ENCODE measurements at places on chromosomes 16 and 17.

- DNase-seq: no peak
These were observed 786 bp downstream of the TMC7 start for GRCh38 chr16:18984435-18985005.

DNA sequence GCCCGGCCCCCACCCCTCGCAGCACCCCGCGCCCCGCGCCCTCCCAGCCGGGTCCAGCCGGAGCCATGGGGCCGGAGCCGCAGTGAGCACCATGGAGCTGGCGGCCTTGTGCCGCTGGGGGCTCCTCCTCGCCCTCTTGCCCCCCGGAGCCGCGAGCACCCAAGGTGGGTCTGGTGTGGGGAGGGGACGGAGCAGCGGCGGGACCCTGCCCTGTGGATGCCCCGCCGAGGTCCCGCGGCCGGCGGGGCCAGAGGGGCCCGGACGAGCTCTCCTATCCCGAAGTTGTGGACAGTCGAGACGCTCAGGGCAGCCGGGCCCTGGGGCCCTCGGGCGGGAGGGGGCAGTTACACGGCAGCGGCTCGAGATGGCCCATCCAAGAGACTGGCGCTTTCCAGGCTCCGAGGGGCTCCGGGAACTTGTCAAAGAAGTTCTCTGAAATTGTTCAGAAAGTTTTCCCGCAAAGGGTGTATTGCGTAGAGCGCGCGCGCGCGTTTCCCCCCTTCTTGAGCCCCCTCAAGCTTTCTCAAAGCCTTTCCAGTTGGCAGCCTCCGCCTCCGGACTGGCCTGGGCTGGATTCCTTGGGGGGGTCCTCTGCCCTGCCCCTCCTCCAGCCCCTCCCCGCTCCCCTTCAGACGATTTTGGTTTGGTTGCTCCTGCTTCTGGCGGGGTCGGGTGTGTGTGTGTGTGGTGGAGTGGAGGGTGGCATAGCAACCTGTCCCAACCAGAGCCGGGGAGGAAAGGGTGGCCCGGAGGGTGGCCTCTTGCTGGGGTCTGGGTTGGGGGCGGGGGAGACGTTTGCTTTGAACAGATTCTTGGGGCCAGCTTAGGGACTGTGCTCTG is 504 bp downstream of the ERBB2 start:
- peak; percentile 84 for DNase-seq

DNA sequence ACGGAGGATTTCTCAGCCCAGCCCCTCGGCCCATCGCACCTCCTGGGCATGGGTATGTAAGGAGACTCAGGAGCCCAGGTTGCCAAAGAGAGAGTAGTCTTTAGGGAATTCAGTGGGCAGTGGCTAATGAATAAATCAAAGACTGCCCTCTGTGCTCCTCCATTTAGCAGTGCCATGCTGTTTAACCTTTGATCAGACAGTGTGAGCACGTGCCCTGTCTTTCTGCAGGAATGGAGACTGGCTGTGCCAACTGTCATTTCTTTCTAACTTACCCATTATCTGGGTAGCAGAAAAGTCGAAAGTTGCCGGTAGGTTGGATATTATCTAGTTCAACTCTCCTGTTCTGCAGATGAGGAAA is 62.4 kb downstream of the CDRT4 start:
- no peak for DNase-seq

- no peak for DNase-seq
These were observed 1.9 kb downstream of the ADAM11 start for GRCh38 chr17:44760474-44761308.

DNA sequence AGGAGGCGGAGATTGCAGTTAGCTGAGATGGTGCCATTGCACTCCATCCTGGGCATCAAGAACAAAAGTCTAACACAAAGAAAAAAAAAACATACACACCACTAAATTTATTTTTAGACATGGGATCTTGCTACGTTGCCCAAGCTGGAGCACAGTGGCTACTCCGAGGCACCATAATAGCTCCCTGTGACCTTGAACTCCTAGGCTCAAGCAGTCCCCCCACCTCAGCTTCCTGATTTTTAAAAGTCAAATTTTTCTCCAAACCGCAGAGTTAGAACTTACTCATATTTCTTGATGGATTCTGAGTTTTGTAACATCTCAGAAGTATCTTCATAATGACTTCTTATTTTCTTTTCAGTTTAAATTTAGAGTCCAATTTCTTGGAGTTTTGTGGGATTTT is 3.4 kb downstream of the CMTM4 start:
- DNase-seq: no peak

DNA sequence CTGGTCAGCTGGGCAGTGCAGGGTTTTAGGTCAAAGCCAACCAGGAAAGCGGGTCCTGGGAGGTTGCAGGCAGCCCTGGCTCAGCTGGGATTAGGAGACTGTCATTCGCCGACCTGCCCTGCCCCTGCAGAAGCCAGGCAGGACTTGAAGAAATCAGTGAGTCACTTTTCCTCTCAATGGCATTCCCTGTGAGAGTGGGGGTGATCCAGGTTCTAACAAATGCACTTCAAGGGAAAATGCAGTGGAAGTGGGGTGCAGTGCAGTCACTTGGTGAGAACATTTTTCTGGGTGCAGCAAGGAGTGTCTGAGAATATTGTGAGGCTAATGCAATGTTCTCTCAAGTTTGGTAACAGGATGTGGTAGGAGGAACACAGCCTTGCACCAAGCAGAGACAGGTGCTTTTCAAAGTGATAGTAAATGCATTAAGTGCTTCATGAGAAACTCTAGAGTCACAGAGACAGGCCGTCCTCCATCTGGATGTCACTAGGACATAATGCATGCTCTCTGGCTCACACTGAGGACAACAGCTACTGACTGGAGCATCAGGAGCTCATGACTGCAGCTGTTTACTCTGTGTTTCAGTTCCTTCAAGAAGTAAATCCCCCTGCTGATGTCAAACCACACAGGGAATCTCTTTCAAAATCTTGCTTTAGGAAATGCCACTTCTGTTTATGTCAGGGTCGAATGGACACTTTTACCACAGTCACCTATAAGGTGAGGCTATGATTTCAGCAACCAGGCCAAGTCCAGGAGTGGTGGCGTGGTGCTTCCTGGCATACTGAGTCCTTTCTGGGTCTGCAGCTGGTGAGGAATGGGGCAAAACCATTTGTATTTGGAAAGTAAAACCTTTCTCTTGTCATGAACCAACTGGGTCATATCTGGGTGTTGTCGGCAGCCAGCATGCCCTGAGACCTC is 16.7 kb downstream of the CDK5R1 start:
- no peak for DNase-seq

DNA sequence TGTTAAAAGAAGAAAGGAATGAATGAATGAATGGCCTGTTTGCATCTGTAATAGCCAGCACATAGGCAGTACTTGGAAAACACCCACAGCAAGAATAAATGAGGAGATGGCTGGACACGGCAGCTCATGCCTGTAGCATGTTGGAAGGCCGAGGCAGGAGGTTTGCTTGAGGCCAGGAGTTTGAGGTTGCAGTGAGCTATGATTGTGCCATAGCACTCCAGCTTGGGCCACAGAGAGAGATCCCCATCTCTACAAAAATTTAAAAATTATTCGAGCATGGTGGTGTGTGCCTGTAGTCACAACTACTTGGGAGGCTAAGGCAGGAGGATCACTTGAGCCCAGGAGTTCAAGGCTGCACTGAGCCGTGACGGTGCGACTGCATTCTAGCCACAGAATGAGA is 12.5 kb downstream of the IL4R start:
- DNase-seq: no peak
